ENCODE measurements at places on chromosomes 12 and 14.

GRCh38 chr12:12474931-12475795 lies 87.5 kb downstream of the DUSP16 start:
- no peak for DNase-seq

DNA sequence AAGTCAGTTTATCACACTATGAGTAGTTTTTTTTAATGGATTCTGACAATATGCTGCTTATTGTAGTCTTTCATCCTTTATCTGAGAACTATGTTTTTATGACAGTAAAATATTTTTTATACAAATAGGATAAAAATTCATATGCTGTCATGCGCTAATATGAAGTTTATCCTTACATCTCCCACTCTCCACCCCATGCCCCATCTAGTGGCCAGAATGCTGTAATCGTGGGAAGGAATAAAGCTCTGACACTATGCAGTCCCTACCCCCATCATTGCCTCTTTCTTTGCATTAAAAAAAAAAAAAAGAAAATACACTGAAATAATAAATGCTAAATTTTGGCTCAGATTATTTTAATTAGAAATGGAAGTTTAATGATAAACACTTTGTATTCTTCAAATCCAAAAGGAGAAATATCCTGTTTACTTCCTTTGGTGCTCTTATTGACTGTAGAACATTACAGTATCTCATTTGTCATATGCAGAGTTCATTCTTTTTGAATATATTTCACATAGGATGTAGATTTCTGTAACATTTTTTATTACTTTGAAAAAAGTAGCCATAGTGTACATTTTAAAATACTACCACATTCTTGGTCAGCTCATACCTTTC lies 145.9 kb upstream of the SLCO1C1 start:
- DNase-seq, result no peak

GRCh38 chr14:103828315-103828967 lies 18.9 kb downstream of the PPP1R13B start:
- DNase-seq, result no peak

DNA sequence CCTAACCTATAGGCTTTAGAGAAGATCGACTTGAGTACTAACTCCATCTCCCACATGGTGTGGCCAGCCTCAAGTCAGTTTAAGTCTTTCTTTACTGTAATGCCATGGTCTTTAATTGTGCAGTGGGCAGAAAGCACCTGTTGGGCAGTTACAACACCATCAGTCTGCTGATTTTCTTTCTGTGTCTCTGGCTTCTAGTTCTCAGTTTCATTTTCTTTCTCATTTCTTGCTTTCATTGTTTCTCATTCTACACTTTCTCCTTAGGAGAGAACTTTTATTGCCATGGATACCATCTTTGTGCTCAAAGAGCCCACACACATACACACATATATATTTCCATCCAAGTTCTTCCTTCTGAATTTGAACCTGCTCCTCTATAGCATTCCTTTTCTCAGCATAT lies 96.1 kb upstream of the SLC16A7 start:
- no peak for DNase-seq

- DNase-seq, result no peak
Observed at GRCh38 chr12:52682938-52683574, 2.8 kb upstream of the KRT1 start.

GRCh38 chr14:78227248-78228077 lies 57.3 kb downstream of the NRXN3 start:
- DNase-seq, result no peak

DNA sequence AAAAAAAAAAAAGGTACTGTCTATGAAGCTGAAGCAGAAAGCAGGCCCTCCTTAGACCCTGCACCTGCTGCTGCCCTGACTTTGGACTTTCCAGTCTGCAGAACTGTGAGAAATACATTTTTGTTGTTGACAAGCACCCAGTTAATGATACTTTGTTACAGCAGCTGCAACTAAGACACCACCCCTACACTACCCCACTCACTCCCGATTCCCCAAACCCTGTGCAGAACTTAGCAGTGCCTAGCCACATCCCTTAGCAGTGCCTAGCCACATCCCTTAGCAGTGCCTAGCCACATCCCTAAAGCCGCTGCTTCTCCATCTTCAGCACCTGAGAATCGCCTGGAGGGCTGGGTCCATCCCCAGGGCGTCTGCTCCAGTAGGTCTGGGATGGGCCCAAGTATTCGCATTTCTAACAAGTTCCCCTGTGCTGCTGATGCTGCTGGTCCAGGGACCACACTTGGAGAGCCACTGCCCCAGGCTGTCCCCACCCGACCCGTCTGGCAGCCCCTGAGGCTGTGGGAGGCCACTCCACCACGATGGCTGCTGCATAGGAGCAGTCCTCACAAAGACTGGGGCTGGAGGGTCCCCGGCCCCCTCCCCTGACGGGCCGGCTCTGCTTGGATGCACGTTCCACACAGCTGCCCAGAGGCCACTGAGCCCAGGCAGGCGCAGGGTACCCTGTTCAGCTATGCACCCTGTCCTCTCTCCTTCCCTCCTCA lies 10.8 kb upstream of the PPP1R13B start:
- no peak for DNase-seq

GRCh38 chr14:74988993-74989392 lies 13.7 kb upstream of the EIF2B2 start:
- no peak for DNase-seq

DNA sequence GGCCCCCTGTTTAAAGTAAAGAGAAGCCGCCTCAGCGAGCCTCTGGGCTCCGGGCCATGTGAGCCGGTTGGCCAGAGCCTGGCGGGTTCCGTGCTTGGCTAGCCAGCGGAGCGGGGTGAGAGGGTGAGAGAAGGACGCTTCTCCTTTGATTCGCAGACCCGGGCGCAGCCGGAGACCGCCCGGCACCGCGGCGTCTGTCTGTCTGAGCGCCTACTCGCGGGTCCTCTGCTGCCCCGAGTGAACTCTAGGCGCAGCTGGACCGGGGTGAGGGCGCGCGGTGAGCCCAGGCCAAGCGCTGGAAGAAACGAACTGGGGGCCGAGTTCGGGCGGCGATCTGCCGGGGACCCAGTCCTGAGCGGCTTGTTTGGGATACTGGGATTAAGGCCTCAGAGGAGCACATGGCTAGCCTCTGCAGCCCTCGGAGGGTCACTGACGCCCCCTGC lies 41.4 kb upstream of the TBX5 start:
- DNase-seq, result no peak

DNA sequence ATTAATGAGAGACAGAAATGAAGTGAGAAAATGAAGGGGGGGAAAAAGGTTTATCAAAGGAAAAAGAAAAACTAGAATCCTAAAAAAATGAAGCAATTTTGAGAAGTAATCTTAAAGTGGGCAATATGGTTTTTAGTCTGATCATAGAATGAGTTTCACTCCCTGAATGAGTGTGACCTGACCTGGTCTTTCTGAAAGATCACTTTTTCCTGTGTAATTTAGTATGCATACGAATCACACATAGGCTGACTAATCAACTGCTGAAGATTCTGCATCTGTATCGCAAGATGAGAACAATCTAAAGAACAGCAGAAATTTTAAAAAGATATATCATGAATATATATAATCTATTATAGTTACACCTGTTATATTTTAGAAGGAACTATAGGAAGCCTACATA lies 11.3 kb downstream of the GNPTAB start:
- no peak for DNase-seq

DNA sequence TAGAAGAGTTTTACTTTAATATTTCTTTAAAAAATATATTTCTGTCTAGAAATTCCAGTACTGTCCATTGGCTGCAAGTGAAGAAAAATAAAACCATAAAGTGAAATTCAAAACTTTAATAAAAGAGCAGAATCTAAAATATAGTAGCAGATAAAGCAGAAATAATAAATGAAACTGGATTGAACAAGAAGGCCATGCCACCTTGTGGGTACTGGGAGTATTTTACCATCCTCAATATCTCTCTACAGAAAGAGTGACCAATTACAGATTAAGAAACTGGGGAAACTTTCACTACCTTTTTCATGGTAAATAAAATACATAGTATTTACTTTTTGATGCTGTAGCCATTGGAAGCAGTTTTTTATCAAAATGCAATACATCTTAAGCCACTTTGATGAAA lies 220.5 kb downstream of the BCAT1 start:
- DNase-seq, result peak; percentile 3

GRCh38 chr12:27284751-27285150 lies 40.7 kb downstream of the STK38L start:
- DNase-seq, result no peak

DNA sequence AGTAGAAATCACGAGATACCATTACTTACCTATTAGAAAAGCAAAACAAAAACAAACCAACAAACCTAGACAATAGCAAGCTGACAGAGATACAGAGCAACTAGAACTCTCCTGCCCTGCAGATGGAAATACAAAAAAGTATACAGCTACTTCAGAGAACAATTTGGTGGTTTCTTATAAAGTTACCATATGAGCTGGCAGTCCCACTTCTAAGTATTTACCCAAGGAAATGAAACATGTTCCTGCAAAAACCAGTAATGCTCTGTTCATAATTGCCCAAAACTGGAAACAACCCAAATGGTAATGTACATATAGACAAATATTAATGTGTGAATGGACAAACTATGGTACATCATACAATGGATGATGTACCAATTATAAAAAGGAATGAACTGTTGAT lies 31.7 kb downstream of the FUT8 start:
- DNase-seq, result no peak

GRCh38 chr12:124842073-124842749 lies 21.5 kb downstream of the SCARB1 start:
- DNase-seq, result peak; percentile 72

DNA sequence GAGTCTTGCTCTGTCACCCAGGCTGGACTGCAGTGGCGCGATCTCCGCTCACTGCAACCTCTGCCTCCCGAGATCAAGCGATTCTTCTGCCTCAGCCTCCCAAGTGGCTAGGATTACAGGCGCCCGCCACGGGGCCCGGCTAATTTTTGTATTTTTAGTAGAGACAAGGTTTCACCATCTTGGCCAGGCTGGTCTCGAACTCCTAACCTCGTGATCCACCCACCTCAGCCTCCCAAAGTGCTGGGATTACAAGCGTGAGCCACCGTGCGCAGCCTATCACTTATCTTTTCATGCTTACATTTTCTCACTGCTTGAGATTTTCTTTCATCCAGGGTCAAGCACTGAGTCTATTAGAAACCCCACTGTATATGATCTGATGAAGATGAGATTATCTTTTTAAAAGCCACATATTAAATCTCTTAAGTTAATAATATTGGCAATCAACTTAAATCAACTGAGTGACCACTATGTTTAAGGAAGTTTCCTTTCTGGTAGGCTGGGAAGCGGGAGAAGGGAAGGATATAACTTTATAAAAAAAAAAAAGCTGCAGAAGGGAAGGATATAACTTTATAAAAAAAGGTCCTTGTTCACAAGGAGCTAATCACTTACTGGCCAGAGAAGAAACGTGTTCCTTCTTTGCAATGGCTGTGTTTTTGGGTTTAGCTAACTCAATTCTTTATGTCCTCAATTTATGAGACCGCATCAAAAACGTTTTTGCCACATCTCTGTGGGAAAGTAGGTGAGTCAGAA lies 1.3 kb upstream of the MDM2 start:
- no peak for DNase-seq

DNA sequence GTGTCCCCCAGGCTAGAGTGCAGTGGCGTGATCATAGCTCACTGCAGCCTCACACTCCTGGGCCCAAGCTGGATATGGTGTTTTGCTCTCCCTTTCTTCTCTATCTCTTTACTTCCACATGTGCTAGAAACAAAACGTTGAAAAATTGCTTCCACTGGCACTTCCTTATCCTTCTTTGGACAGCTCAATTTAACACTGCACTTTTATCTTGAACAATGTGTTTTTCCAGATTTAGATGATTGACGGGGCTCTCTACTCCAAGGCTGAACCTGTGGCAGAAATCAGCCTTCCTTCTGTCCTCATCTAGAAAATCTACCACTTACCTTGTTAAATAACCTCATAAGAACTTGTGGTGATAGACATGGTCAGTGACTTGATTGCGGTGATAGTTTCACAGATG lies 165.1 kb downstream of the DAD1 start:
- no peak for DNase-seq

DNA sequence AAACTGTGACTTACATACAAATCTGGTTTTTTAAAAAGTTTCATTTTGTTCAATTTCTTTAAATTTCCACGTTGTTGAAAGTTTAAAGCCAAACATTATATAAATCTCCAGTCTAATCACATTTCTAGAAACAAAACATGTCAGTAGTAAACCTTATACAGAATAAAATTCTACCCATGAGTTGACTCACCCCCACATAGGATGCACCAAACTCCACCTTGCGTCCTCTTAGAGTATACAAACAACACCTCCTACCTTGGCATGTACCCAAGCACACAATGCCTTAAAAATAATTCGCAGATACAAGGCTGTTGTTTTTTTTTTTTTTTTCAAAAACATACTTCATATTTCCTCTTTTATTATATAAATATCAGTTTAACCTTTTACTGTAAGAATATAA lies 3.3 kb downstream of the FBXL14 start:
- DNase-seq, result no peak
